ENCODE measurements at places on chromosomes 5 and 9.
A peak's percentile ranks its signal among the peaks of the same experiment; 100 is the strongest.

GRCh38 chr5:14737291-14737690 lies 72.8 kb downstream of the OTULIN start:
- no peak for DNase-seq
- no peaks in the 10 kb centered on the region for H3K27me3 ChIP-seq
- H3K27ac ChIP-seq = no peak overlapping the region
- no peaks in the 10 kb centered on the region for H3K4me1 ChIP-seq
- peaks cover 21% of the 10 kb centered on the region for H3K36me3 ChIP-seq
- no peak overlapping the region for H3K4me3 ChIP-seq

DNA sequence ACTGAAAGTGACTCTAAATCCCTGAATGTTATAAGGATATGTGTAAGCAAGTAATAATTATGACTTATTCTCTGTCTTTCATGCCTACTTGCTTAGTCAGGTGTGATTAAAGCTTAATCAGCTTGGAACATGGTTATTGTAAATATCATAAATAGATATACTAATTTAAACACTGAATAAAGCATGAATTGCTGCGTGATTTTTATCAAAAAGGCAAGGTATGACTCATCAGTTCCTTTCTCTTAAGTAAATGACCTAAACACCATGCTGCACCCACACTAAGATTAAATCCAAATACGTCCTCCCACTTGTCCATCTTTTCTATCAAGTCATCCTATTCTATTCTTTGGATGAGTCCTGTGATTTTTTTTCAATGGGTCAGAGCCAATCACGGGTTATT lies 124.6 kb upstream of the MTAP start:
- no peak for DNase-seq
- H3K27ac ChIP-seq = no peak overlapping the region
- no peaks in the 10 kb centered on the region for H3K36me3 ChIP-seq
- H3K27me3 ChIP-seq = peaks cover 12% of the 10 kb centered on the region
- H3K4me1 ChIP-seq = no peaks in the 10 kb centered on the region

- peaks cover 17% of the 10 kb centered on the region for H3K4me1 ChIP-seq
- peak; percentile 91 for DNase-seq
- H3K27me3 ChIP-seq = no peaks in the 10 kb centered on the region
- H3K4me3 ChIP-seq = peak within 1 kb of the TSS; percentile 70
- H3K27ac ChIP-seq = peak within 1 kb of the TSS; percentile 93
- H3K36me3 ChIP-seq = no peaks in the 10 kb centered on the region
These were observed at the start of gene ZBED3 for GRCh38 chr5:77086689-77087483. Gene ZBED3 (minus strand): TSS chr5:77087285. CDS start chr5:77077878, 9,407 bp downstream.

- no peak overlapping the region for H3K27ac ChIP-seq
- H3K4me3 ChIP-seq = no peak overlapping the region
- H3K4me1 ChIP-seq = no peaks in the 10 kb centered on the region
These were observed 100.5 kb upstream of the NMUR2 start for GRCh38 chr5:152505442-152506042.

- H3K4me1 ChIP-seq = peaks cover 20% of the 10 kb centered on the region
- DNase-seq = no peak
- H3K36me3 ChIP-seq = no peaks in the 10 kb centered on the region
- no peaks in the 10 kb centered on the region for H3K27me3 ChIP-seq
- H3K27ac ChIP-seq = no peak overlapping the region
These were observed 75.0 kb upstream of the IL6ST start for GRCh38 chr5:56069652-56070226.

DNA sequence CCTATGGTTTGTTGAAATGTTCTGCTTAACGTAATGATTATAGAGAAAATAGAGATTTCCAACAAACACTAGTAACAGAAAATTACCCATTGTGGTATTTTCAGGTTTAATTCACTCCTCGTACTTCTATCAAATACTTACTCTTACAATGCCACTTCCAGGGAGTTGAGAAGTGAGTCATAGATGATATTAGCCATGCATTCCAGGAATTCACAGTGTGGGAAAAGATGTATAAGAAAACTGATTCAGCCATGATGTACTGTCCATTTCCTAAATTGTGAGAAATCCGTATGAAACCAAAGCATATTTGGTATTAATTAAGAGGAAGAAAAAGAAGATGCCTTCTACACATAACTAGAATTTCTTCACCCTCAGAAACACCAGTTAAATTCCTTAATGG lies 1854.6 kb upstream of the WWC1 start:
- H3K27ac ChIP-seq = no peak overlapping the region
- no peaks in the 10 kb centered on the region for H3K4me1 ChIP-seq
- no peak overlapping the region for H3K4me3 ChIP-seq
- no peak for DNase-seq
- no peaks in the 10 kb centered on the region for H3K27me3 ChIP-seq
- H3K36me3 ChIP-seq = no peaks in the 10 kb centered on the region

GRCh38 chr5:520196-520849 lies 3.9 kb downstream of the SLC9A3 start:
- H3K27me3 ChIP-seq = peaks cover 82% of the 10 kb centered on the region
- H3K36me3 ChIP-seq = no peaks in the 10 kb centered on the region
- H3K27ac ChIP-seq = no peak overlapping the region

Measured in upper lobe of right lung (tissue), 1 donor.